Body of pancreas (tissue), 4 donors: ENCODE measurements at places on chromosomes 12 and 14.

DNA sequence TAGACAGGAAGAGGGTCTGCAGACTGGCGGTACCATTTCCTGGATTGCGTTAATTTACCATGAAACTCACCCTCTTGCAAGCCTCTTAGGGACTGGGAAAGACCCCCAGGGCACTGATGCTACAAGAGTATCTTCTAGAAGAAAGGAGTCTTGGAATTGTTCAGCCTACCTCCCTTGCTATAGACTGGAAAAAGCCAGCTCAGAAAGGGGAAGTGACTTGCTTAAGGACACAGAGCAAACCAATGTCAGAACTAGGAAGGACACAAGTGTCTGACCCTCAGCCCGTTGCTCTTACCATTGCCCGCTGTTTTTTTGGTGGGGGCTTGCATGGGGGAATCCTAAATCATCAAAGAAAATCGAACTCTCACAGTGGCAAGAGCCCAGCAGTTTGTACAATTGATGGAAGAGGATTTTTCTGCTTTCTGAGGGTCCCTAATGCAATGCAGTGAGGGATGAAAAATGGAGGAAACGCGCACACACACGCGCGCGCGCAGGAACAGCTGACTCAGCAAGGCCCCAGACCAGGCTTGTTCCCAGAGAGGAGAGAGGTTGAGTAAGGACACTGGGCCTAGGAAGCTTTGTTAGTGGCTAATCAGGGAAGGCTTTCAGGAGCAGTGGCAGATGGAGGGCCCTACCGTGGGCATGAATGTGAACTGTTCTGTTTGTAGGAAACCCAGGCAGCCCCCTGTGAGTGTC, 50.9 kb downstream of the RIN3 start:
- DNase-seq = no peak

DNA sequence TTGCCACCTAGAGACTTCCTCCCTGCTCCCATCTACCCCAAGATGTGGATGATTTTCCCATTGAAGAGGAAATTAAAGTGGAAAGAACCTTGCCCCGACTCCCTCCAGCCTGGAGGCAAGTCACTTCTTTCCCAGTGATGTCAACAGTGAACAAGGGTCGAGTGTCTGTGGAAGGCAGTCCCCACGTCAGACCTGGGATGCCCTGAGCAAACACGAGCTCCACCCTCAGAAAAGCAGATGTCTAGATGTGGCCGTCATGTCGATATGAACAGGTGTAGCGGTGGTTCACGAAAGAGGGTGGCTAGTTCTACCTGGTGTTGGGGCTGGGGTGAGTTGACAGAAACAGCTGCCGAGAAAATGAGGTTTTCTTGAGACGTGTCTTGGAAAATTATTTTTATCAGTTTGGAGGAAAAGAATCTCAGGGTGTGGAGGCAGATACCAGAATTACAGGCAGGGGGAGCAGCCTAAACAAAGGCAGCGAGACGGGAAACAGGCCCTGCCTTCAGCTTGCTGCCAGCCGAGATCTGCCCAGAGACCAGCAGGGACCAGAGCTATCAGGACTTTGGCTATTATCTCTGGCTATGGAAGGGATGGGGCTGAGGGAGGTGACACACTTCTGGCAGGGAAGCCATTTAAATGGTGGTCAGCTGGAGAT, 25.9 kb downstream of the SYNDIG1L start:
- DNase-seq = no peak

DNA sequence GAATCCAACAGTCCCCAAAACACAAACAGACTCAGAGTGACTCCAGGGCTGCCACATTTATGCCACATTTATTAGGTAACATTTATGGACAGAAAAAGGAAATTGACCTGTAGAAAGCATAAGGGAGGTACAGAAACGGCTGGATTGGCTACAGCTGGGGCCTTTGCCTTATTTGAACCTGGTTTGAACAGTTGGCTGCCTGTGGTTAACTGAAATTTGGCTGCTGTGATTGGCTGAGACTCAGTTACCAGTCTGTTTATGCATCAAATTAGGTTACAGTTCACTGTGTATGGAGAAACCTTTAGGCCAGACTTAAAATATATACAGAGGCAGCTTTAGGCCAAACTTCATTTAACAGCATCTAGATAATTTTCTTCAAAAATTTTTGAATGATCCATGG, 27.8 kb upstream of the PCNX1 start:
- no peak for DNase-seq

- no peak for DNase-seq
Observed at GRCh38 chr12:24078318-24078765, 128.9 kb upstream of the SOX5 start.

DNA sequence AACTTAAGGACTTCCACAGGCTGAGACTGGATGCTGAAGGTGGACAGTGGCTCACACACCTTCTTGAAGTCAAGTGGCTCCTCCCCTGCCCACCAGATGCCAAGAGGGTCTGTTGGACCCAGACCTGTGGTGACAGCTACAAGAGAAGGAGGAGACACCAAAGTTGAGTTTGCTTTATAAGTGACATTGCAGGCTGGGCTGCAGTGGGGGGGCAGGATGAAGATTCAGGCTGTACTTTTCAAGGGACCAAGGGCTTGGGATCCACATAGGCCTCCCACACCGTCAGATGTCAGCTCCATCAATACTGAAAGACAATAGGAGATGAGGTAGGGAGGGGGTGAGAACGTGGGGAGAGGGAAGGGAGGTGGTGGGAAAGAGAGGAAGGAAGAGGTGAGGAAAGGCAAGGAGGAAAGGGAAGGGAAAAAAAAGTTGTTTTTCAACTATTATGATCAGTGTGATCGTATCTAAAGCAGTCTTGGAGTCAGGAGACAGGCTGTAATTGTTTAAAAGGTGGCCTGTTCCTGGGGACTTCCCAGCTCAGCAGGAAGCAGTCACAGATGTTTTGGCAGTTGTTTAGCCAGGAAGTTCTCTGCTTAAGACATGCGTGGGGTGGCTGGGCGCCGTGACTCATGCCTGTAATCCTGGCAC, 84.1 kb upstream of the RESF1 start:
- peak; percentile 68 for DNase-seq

GRCh38 chr14:70822530-70823185, 13.3 kb upstream of the MAP3K9 start:
- DNase-seq = no peak
